ENCODE measurements at places on chromosomes 11 and 22.

GRCh38 chr11:9708544-9708943 lies 44.7 kb downstream of the SWAP70 start:
- no peak for DNase-seq

- DNase-seq, result no peak
Measured at GRCh38 chr11:111715142-111715816, 50.9 kb downstream of the PPP2R1B start.

GRCh38 chr11:123760894-123761293 lies 6.6 kb upstream of the OR6X1 start:
- DNase-seq, result no peak

- no peak for DNase-seq
Measured at GRCh38 chr22:19576460-19577421, 52.5 kb upstream of the CLDN5 start.

GRCh38 chr11:75135651-75136050 lies 15.3 kb upstream of the SLCO2B1 start:
- DNase-seq, result no peak

- no peak for DNase-seq
Measured at GRCh38 chr11:61603667-61604066, 22.8 kb upstream of the SYT7 start.
